Dorsolateral prefrontal cortex (tissue), 122 donors: ENCODE measurements at places on chromosomes 7 and 10. TPM values are rescaled to one million over a fixed set of nuclear protein-coding genes. Genes with fewer than 3 reads are reported as not detected.

GRCh38 chr7:130154501-130155317, 50.5 kb downstream of the TMEM209 start:
- no peak for DNase-seq

GRCh38 chr7:81491573-81491972, 278.3 kb downstream of the HGF start:
- no peak for DNase-seq

- DNase-seq: no peak
Observed at GRCh38 chr7:117683430-117684175, 189.6 kb downstream of the CTTNBP2 start.

- DNase-seq: no peak
Observed at GRCh38 chr7:149475121-149476045, 14.5 kb upstream of the ZNF777 start.

DNA sequence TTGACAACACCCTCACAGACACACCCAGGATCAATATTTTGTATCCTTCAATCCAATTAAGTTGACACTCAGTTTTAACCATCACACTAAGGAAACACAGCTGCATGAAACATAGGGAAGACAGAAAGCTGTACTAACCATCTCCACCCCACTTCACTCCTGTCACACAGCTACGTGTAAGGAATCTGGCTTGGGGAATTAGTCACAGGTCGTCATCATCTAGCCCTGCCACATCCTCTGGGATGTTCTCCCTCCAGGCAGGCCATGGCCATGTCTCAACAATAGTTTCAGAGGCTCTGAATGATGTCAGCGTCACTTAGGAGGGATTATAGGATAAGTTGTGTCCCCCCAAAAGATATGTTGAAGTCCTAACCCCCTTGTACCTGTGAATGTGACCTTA, 10.8 kb upstream of the SEMA3C start:
- DNase-seq: no peak

DNA sequence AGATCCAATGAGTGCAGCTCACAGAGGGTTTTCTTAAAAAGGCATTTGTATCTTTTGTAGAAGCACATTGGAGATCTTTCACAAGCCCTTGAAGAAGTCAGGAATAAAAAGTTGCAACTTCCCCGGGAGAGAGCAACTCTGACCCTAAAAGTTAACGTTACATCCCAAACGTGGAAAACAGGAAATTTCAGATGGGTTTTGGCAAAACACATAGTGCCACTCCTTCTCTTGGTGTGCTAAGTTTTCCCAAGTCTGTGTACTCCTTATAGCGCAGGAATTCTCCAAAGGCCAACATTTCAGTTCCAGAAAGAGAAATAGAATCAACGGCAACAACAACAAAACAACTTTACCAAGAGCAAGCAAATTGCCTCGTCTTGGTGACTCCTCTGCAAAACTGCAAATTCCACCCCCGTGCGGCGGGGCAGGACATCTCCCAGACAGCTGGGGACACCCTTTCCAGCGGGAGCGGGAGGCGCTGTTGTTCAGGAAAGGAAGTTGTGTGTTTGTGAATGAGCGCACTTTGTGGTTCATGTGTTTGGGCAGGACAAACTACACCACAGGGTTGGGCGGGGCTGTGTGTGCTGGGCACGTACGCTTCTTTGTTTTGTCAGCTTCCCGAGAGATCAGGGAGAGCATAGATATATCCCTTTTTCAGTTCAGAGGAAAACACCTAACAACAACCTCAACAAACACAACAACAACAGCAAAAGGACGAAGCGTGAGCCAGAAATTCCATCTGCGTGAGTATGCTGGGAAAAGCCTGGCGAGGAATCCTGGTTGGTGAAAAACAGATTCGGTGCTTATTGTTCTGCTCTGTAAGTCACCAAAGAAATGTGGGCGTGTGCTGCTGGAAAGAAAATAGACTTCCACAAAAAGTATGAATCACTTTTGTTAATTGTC, 294.7 kb upstream of the PITRM1 start:
- no peak for DNase-seq

GRCh38 chr7:139855498-139856270, 26.6 kb downstream of the TBXAS1 start:
- no peak for DNase-seq

DNA sequence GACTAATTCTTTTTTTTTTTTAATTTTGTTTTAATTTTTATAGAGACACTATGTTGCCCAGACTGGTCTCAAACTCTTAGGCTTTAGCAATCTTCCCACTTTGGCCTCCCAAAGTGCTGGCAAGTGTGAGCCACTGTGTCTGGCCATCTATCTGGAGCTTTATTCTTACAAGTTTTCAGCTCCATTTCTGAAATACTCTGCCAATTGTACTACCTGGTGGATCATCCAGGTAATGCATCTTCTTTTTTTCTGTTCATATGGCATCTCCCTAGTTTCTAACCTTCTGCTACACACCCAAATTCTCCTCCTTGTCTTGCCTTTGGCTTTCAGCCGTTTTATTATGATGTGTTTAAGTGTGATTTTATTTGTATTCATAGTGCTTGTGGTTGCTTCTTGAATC, 40.2 kb downstream of the ZNF365 start:
- DNase-seq: no peak

GRCh38 chr7:83096065-83096580, 66.6 kb downstream of the PCLO start:
- no peak for DNase-seq

DNA sequence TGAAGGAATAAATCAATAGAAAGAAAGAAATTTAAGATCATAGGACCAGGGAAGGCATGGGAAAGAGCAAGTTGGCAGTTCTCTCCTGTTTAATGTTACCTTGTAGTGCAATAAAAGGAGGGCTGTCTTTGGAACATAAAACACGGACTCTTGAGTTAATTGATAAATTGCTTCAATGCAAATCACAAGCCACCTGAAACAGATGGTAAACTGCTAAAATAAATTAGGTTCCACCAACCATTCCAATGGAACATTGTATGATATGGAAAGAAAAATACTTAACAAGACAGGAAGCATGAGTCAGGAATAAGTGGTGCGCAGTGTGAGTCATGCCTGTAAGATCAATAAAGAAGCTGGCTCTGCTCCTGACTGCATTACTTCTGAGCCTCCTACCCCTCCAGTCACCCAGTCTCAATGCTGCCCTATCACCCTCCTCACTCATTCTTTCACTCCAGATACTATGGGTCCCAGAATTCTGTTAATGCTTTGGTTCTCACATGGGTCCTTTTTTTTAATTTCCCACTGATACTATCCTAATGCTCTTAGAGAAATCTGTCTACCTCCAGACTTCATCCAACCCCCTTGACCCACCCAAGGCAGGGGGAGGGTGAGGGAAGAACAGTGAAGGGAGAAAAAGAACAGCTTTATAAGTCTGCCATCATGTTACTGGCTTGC, 78.9 kb downstream of the LRRC17 start:
- no peak for DNase-seq

DNA sequence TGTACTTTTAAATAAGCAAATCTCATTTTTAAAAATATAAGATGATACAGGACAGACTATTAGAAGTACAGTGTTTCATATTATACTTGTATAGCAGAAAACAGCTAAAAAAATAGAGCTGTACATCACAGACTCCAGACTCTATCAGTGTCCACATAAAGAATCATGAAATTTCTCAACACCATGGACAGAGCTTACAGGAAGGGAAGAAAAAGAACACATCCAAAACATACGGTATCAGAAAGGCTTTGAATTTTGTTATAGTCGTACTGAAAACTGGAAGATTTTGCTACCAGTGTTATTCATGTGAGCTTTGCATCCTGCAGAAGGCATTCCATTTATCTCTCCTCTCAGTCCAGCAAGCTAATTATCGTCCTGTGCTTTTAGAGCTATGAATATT, 183.2 kb upstream of the PTPRZ1 start:
- DNase-seq: no peak

GRCh38 chr7:72077786-72078185, 334.4 kb downstream of the CALN1 start:
- DNase-seq: no peak

DNA sequence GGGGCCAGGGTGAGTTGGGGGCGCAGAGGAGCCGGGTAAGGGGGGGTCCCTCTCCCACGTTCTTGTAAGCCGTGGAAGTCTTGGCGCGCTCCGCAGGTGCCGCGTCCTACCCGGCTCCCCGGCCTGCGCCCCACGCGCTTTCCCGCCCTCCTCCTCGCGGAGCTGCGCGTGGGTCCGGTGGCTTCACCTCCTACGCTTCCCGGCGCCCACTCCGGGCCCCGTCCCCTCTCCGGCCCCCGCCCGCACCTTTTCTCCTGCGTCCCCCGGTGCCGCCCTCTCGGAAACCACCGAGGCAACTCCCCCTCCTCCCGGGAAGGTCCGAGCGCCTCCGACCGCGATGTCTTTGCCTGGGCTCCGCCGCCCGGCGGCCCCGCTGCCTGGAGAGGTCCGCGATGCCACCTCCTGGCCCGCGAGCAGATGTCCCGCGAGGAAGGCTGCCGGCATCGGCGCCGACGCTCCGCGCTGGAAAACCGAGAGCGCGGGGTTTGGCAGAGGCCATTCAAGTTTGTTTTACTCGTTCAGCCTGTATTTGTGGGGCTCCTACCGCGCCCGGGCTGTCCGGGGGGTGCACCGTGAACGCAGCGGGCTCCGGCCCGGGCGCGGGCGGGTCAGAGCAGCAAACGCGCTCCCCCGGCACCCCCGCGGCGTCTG, 2.4 kb upstream of the NKX6-2 start:
- peak; percentile 56 for DNase-seq

DNA sequence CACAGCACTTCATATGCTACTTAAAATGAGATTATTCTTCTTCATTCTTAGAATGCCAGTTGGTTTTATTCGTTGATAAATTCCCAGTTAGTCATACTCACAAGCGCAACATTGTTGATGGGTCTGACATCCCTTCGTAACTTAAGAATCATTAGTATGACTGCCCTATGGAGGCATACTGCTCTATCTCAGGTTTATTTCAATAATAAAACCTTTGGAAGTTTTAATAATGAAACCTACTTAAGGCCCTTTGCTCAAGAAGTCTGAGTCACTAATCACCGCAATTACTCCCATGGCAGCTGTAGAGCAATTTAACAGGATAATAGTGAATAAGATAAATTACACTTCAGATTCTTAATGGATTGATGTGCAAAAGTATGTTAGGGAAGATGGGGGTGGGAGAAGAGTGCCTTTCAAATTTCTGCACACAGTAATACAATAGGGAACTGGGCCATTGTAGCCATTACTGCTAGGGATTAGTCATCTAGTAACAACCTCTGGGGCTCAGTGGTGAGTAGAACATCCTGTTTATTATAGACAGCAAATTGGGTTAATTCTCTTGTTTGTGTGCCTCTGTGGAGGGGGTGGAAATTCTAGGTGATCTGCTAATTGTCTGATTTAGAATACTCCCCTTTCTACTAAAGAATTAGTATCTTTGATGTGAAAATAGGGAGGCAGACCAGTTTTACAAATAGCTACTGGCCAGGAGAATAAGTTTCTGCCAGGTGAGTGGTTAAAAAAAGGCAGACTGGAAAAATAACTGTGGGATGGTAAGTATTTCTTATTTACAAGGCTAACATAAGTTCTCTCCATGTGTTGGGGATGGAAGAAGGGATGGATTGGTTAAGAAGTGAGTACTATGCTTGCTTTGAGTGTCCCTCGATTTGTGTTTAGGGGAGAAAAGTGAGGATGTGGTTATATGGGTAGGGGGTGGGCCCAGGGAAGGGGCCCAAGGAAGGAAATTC, 74.5 kb upstream of the VKORC1L1 start:
- DNase-seq: no peak

GRCh38 chr10:86003201-86003621, 363.4 kb downstream of the GRID1 start:
- no peak for DNase-seq

DNA sequence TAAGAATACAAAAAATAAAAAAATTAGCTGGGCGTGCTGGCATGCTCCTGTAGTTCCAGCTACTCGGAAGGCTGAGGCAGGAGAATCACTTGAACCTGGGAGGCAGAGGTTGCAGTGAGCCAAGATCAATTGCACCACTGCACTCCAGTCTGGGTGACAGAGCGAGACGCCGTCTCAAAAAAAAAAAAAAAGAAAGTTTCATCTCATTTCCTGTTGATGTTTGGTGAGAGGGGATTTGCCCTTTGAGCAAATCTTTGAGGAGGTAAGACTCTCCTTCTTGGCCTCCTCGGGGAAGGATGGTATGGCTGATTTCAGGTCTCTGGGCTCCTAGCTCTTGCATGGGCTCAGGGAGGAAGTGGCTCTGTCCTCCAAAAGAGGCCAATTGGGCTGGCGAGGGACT, 3.6 kb upstream of the GRID2IP start:
- DNase-seq: no peak

DNA sequence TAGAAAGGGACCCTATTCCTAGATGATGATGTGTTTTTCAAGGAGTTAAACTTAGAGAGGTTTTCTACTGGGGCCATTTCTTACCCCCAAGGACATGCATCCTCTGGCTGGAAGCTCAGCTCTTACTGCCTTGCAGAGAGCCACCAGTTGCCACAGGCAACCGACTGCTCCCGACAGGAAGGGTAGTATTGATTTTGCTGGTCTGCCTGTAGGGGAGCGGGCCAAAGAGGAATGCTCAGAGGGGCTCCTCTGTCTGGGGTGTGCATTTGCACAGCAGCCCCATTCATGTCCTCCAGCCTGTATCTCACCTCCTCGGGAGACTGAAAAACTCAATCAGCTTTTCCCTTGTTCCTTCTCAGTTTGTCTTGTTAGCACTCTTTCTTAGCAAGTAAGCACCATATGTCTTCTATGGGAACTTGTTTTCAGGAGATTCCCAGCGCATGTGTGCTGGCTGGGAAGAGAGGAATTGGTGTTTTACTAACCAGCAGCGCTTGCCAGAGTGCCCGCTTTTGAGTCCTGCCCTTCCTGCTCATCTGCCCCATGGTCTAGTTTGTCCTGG, 739.0 kb upstream of the GALNT17 start:
- DNase-seq: no peak

- DNase-seq: no peak
Observed at GRCh38 chr7:42071372-42072261, 165.4 kb downstream of the GLI3 start.

GRCh38 chr10:132300582-132300981, 7.2 kb downstream of the STK32C start:
- peak; percentile 45 for DNase-seq

Gene DLX6
- 3.8 TPM for total RNA-seq

Gene SLC26A5
- 0.61 TPM for total RNA-seq

Gene MYH16
- total RNA-seq: not detected

Gene TMEM213
- not detected for total RNA-seq

Gene CALCR
- not detected for total RNA-seq

Gene NUTM2A
- not detected for total RNA-seq

Gene UCMA
- total RNA-seq: not detected

Gene POM121
- 43.3 TPM for total RNA-seq

Gene ABCB1
- 24.3 TPM for total RNA-seq

Gene JCAD
- 40.3 TPM for total RNA-seq
